ENCODE measurements at places on chromosomes 2 and 18.

- DNase-seq = no peak
Observed at GRCh38 chr18:69109686-69110085, 291.0 kb upstream of the DOK6 start.

- DNase-seq = no peak
Observed at GRCh38 chr18:44853430-44853829, 172.7 kb downstream of the SETBP1 start.

GRCh38 chr18:26103579-26103978 is 13.2 kb upstream of the SS18 start:
- peak; percentile 5 for DNase-seq

GRCh38 chr2:219416235-219416602 is 2.0 kb upstream of the DES start:
- DNase-seq = no peak

DNA sequence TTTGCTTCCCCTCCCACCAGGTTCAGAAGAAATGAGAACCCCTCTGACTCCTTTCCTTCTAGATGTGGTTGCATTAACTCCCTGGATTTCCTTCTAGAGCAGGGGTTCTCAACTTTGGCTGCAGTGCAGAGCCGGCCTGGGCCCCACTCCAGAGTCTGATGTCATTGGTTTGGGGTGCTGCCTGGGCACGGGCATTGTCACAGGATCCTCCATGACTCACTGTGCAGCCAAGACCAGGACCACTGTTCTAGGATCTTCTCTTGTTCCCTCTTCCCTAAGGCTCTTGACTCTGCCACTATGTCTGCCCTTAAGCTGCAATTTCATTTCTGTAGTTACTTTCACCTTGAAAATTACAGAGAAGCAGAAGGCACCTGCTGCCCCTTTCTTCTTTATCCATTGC is 31.8 kb downstream of the TBC1D8 start:
- no peak for DNase-seq

DNA sequence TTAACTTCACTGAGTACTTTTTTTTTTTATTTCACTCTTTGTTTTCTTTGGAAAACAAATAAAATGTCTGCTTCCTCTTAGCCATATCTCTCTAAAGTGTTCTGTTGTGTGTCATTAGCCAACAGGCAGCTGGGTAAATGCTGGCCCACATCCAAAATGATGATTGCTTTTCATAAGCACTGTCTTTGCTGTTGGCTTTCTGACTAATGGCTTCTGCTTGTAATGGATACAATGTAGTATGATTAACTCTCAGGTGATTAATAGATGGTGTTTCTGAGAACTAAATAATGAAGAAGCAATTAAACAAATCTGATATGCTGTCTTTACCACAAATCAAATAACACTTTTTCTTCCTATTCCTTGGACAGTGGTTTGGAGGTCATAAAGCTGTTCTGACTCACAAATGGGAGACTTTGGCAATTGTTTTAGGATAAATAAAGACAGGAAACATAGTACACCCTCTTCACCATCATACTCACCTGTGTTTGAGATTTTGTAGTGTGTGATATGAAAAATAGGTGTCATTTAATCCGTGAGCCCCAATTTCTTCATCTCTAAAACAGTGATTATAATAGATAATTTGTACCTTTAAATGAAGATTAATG is 888.4 kb downstream of the TSN start:
- DNase-seq = peak; percentile 94

DNA sequence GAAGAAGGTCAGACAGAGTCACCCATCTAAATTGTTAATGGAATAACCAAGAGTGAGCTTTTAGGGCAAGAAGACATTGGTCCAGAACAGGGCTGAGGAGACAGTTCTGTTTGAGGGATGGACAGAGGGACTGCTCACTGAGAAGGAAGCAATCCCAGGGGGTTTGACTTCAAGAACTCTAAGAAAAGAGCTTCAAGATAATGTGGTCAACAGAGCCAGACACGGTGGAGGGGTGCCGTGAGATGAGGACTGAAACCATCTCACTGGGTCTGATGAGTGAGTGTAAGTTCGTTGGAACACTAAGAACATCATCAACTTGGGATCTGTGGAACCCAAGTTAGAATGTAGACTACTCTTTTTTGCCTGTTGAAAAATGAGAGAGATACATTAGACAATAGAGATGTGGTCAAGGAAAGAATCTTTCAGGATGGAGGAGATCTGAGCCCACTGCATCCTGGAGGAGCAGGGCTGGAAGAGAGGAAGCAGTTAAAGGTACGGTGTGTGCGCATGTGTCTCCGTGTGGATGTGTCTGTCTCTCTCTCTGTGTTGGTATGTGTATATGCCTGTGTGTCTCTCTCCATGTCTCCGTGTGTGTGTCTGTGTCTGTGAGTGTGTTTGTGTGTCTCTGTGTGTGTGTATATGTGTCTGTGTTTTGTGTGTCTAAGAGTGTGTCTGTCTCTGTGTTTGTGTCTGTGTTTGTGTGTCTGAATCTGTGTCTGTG is 172.1 kb downstream of the MYCN start:
- no peak for DNase-seq

DNA sequence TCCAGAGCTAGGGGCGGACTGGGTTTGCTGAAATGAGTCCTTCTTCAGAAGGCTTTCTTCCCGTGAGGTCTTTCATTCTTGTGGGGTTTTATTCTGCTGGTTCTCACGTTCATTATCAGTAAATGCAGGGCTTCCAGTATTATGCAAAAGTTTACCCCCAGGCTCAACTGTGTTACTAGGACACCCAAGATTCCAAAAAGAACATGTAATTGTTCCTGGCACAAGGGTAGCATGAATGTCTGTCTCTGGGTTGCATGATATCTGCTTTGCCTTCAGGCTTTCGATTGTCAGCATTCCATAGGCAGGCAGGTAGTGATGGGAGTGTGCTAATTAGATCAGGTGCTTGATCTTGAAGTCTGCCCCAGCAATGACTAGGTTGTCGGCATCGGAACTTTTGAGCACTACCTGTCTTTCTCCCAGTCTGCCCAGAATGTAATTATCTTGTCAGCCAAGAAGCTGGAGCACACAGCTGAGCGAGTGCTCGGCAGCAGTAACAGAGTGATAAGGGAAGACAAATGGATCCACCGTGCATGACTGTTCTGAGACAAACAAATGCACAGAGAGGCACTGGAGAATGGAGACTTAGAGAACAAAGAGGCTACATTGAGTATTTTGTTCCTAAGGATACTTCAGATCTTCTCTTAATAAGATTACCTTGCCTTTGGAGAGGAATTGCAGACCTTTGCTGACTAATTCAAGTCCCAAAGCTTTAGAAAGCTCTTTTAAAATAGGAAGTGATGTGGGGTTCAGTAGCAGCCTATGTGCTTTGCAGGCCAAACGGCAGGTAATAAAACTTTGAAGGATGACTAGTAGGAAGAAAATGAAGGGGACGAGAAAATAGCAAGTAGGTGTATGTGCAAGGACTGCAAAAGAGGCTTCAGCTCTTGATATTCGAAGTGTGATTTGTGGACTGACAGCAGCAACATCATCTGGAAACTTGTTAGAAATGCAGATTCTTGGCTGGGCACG is 41.9 kb downstream of the ITGB6 start:
- DNase-seq = no peak

DNA sequence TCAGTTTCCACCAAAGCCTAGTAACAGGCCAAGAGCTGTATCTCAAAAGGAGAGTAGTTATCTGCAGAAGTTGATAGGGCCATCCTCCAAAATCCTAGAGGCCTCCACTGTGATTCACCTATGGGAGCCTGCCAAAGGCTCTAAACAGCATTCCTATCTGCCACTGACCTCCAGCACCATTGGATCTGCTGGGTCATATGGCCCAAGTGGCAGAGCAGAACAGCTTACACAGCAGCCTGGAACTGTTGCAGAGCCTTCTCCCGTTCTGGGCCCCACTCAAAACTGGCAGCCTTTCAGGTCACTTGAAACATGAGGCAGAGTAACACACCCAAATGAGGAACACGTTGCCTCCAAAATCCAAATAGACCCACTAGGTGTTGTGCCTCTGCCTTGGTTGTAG is 345.2 kb upstream of the RND3 start:
- no peak for DNase-seq

GRCh38 chr2:3827673-3828575 is 124.5 kb downstream of the DCDC2C start:
- no peak for DNase-seq
